Activated CD8-positive, alpha-beta T cell treated with anti-CD3 and anti-CD28 coated beads for 36 hours (primary cell): ENCODE measurements at places on chromosomes 11 and 22. TPM values are rescaled to one million over a fixed set of nuclear protein-coding genes. Genes with fewer than 3 reads are reported as not detected.

DNA sequence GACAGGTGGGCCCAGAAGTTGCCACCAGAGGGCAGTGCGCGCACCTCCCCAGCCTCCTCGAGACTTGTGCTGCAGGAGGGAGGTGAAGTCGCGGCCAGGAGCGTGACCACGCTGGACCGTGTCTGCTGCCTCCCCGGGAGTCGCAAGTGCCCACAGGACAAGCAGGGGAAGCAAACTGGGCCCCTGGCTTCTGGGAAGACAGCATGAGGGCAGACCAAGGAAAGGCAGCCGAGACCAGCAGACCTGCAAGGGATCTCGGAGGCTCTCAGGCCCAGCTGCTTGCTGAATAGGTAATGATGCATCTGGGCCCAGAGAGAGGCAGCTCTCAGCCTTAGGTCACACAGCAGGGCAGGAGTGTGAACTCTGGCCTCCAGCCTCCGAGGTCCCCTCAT is 17.0 kb upstream of the IL2RB start:
- H3K4me1 ChIP-seq: peaks cover 93% of the 10 kb centered on the region
- H3K27ac ChIP-seq: peak overlapping the region; percentile 73
- no peaks in the 10 kb centered on the region for H3K36me3 ChIP-seq
- peak; percentile 93 for DNase-seq

GRCh38 chr11:12235553-12235946 is 125.2 kb downstream of the MICAL2 start:
- H3K27ac ChIP-seq: peak overlapping the region; percentile 92
- H3K4me1 ChIP-seq: peaks cover 30% of the 10 kb centered on the region
- H3K36me3 ChIP-seq: peaks cover 46% of the 10 kb centered on the region
- no peaks in the 10 kb centered on the region for H3K27me3 ChIP-seq
- H3K4me3 ChIP-seq: no peak overlapping the region

OR51B4 gene
- total RNA-seq: not detected

GCAT gene
- total RNA-seq: 19.0 TPM

HMOX1 gene
- not detected for total RNA-seq

SULT4A1 gene
- not detected for total RNA-seq

GRCh38 chr22:45163099-45163450 is 650 bp upstream of the NUP50 start:
- peak overlapping the region; percentile 90 for H3K4me3 ChIP-seq
- no peaks in the 10 kb centered on the region for H3K27me3 ChIP-seq
- peak overlapping the region; percentile 88 for H3K27ac ChIP-seq
- peaks cover 48% of the 10 kb centered on the region for H3K4me1 ChIP-seq
- H3K36me3 ChIP-seq: peaks cover 44% of the 10 kb centered on the region
- peak; percentile 41 for DNase-seq
